ENCODE measurements at places on chromosomes 6 and 20.

DNA sequence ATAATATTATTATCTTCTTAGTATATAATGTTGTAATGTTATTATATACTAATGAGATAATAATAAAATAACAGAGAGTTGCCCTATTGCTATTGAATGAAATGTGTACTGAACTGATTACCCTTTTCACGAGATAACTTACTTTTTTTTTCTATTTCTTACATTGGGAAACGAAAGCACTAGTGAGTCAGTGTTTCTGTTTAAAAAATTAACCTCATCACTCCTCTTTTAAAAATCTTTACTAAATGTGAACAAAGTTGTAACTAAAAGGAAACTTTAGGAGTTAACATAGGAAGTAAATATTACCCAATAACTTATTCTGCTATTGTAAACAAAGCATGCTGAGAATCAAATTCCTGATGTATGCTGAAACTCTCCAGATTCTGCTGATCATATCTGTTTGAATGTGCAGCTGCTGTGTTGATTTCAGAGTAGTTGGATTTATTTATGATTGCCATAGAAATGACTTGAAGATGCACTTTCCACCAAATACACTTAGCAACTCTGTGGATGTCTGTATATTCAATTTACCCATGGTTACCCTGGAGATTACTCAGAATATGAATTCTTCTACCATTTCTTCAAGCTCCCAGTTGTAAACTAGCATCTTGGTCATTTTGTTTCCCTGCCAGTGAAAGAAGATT is 523.4 kb downstream of the TENT5A start:
- DNase-seq, result no peak

GRCh38 chr6:139425780-139426179 is 51.3 kb upstream of the CITED2 start:
- DNase-seq, result no peak

- DNase-seq, result no peak
Measured at GRCh38 chr6:111603685-111604084, 2.0 kb downstream of the TRAF3IP2 start.

- no peak for DNase-seq
Measured at GRCh38 chr6:7112741-7113313, 5.1 kb downstream of the RREB1 start.

DNA sequence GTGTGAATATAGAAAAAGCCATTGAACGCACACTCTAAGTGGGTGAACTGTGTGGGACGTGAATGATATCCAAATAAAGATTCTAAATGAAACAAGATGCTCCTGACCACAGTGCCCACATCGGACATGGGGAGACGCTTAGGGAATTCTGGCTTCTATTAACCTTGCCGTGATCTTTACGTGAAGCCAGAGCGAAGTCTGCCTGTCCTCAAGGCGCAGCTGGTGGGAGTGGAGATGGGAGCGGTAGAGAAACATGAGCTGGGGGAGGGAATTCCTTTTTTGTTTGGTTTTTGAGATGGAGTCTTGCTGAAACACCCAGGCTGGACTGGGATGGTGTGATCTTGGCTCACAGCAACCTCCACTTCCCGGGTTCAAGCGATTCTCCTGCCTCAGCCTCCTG is 46.0 kb downstream of the VSTM2L start:
- DNase-seq, result no peak

- DNase-seq, result no peak
Measured at GRCh38 chr20:51029963-51030920, 7.3 kb upstream of the KCNG1 start.

- DNase-seq, result no peak
Measured at GRCh38 chr6:43455531-43456428, at the start of gene DLK2. TSS of gene DLK2 (minus strand) at chr6:43455548. CDS start at chr6:43454825, 723 bp downstream.

DNA sequence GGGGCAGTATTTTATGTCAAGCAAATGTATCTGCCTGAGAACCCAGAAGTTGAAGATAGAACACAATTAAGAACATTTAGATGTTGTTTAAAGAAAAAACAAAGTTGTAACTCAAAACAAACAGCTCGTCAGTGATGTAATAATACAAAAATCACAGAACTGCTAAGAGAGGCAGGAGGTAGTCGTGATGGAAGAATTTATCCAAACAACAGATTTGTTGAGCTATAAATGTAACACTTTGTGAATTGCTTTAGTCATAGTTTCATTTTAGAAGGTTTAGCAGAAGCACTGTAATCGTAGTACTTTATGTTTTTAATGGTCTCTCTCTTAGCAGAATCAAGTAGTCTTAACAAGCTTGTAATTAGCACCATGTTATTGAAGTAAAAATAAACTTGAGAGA is 73.6 kb downstream of the SCAF8 start:
- DNase-seq, result no peak

- DNase-seq, result no peak
Measured at GRCh38 chr6:9527679-9528286, 887.1 kb downstream of the TFAP2A start.

GRCh38 chr20:62670156-62670555 is 27.9 kb downstream of the SLCO4A1 start:
- no peak for DNase-seq

DNA sequence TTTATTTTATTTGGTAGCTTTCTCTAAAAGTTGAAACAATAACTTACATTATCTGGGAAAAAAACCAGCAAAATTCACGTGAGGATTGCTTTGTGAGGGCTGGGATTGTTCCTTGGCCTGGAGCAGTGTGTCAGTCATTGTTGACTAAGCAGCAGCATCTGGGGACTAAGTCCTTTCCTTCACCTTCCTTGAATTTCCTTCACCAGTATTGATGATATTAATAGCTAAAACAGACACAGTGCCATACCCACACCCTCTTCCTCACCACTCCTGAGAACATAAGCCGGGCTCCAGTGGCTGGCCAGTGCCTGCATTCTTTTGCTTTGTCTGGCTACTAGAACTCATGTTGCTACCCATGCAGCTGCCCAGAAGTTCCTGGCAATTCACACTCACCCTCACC is 23.7 kb downstream of the PLCB1 start:
- no peak for DNase-seq

- DNase-seq, result no peak
Measured at GRCh38 chr6:150005761-150006651, 19.3 kb downstream of the RAET1L start.

DNA sequence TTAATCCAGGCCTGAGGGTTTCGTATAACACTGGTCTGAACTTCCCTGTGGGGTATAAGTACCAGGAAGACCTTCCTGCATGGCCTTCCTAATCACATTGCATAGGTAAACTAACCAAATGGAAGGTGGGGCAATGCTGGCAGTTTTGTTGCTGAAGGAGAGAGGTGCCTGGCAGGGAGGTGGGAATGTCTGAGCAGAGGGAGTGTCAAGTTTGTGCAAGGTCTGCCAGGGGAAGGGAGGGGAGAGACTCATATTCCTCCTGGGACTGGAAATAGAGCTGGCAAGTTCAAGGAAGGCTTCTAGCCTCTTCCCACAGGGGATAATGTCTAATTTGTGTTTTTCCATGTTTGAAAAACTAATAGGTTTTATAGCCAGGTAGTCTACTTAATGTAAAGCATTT is 70.6 kb downstream of the HDDC2 start:
- no peak for DNase-seq

DNA sequence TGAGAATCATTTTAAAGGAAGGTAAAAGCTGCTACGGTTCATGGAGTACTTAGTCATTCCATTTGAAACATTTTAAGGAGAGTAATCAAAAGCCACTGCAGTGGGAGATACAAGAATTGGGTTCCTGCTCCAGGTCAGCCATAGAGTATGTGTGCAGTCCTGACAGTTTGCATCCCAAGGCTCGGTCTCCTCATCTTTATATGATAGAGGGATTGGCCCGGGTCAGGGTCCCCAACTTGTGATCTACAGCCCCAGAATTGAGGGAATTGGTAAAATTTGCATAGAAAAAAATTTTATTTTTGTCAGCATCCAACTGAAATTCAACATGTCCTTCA is 147.4 kb upstream of the PRND start:
- no peak for DNase-seq

DNA sequence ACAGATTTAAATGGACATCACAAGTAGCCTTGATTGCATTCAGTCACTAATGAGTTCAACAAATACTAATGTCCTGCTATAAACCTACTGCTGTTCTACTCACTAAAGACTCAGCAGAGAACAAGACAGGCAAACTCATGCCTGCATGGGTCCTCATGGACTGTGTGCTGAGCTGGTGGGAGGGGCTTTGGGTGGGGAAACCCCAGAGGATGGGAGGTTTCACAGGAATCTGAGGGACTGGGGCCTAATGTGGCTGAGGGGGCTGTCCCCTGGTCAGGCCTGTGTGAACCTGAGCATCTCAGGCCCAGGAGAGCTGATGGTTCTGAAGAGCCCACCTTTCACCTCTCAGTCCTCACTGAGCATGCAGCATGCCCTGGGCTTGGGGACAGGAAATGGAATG is 1.4 kb downstream of the CST8 start:
- DNase-seq, result no peak

DNA sequence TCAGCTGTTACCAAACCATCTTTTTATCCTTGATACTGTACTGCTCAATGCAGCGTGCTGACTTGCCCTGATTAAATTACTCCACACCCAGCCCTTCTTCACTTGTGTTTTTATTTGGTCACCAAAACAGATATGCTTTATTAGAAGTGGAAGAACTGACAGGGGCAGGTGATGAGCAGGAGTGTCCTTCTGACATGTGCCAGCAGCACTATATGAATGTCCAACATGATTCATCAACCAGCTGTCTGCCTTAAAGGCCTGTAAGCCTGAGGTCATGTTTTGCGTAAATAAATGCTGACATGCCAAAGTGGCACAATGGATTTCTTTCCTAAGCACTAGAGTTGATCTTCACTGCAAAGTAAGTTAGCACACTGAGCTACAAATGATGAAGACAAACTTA is 15.4 kb downstream of the POPDC3 start:
- no peak for DNase-seq

- DNase-seq, result no peak
Measured at GRCh38 chr6:165298875-165299274, 10.5 kb downstream of the C6orf118 start.

GRCh38 chr6:114785235-114786127 is 442.7 kb upstream of the HS3ST5 start:
- DNase-seq, result no peak

GRCh38 chr20:60237981-60238380 is 279.8 kb downstream of the CDH26 start:
- DNase-seq, result no peak

- DNase-seq, result no peak
Measured at GRCh38 chr6:84466511-84466910, 239.1 kb upstream of the CEP162 start.

GRCh38 chr6:63897459-63897858 is 261.9 kb downstream of the PHF3 start:
- DNase-seq, result no peak

- no peak for DNase-seq
Measured at GRCh38 chr6:84779917-84780316, 15.5 kb upstream of the TBX18 start.
